ENCODE measurements at places on chromosomes 5 and 9.

GRCh38 chr9:78479441-78479840 lies 182.5 kb downstream of the PSAT1 start:
- DNase-seq, result no peak

GRCh38 chr9:35035851-35036701 lies 36.3 kb downstream of the VCP start:
- DNase-seq, result no peak

GRCh38 chr9:108468364-108468763 lies 387.4 kb downstream of the ACTL7B start:
- DNase-seq, result no peak

DNA sequence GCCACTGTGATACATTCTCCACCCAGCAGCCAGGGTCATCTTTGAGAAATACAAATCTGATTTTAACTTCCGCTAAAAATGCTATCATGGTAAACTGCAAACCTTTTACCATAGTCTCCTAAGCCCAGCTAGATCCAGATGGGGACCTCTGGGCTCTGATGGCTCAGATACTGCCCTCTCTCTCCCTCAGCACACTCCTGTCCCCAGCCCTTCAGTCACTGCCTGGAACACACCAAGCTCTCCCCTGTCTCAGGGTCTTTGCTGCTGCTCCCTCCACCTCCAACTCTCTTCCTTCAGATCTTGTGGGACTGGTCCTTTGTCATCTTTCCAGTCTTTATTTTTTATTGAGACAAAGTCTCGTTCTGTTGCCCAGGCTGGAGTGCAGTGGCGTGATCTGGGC lies 65.1 kb downstream of the SPRY4 start:
- DNase-seq, result no peak

- DNase-seq, result no peak
Observed at GRCh38 chr5:74034733-74035132, 408.7 kb downstream of the ARHGEF28 start.

GRCh38 chr9:105141146-105141975 lies 103.1 kb upstream of the SLC44A1 start:
- no peak for DNase-seq

- DNase-seq, result no peak
Observed at GRCh38 chr9:119318371-119318770, 50.9 kb downstream of the BRINP1 start.

- no peak for DNase-seq
Observed at GRCh38 chr5:17719592-17719991, 85.3 kb downstream of the TAF11L14 start.

- DNase-seq, result no peak
Observed at GRCh38 chr9:34458959-34459340, 345 bp downstream of the DNAI1 start.

GRCh38 chr5:55446640-55447351 lies 88.0 kb downstream of the PLPP1 start:
- DNase-seq, result no peak

- no peak for DNase-seq
Observed at GRCh38 chr5:180596668-180597231, 5.5 kb upstream of the SCGB3A1 start.

GRCh38 chr5:66884564-66885243 lies 288.5 kb downstream of the MAST4 start:
- DNase-seq, result no peak

GRCh38 chr5:148974642-148975327 lies 88.1 kb downstream of the SH3TC2 start:
- DNase-seq, result no peak

DNA sequence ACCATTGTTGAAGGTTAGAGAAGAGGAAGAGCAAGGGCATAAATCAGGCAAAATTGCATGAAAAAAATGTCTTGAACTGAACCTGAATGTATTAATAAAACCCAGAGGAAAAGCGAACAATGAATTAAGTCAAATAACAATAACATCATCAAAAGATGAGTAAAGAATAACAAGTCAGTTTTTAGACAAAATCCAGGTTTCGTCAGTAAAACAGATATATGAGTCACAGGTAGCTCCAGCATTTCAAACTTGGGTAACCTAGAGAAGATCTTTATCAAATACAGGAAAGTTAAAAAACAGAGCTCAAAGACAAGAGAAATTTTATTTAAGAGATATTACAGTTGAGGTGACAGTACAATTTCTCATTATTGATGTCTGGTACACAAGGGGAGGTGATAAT lies 332.4 kb downstream of the EFNA5 start:
- DNase-seq, result no peak

GRCh38 chr5:159877894-159878448 lies 38.3 kb upstream of the ADRA1B start:
- DNase-seq, result no peak

DNA sequence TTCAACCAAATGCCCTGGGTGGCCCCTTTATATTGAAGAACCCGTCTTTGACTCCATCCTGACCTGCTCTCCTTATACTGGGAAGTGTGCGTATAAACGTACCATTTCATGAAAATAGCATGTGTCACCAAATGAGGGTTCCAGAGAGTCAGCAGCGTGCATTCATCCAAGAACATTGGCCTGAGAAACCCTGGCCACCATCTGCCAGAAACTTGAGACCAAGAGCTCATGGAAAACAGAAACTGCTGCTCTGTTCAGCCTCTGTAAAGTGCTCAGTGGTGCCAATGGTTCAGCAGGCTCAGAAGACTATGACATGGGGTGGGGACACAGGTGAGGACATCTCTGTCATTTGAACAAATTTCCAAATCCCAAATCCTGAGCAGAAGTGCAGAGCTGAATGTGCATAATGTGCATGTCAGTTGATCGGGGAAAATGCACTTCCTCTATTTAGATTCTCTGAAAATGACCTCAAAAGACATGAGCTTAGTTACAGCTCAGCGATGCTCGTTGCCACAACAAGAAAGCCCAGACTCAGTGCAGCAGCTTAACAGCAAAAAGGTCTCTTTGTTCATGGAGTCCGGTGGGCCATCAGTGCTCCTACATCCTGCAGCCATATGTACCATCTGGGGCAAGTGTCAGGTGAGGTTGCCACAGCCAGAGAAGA lies 176.1 kb downstream of the ATPSCKMT start:
- no peak for DNase-seq

GRCh38 chr9:133113949-133114885 lies 6.8 kb downstream of the RALGDS start:
- DNase-seq, result no peak

DNA sequence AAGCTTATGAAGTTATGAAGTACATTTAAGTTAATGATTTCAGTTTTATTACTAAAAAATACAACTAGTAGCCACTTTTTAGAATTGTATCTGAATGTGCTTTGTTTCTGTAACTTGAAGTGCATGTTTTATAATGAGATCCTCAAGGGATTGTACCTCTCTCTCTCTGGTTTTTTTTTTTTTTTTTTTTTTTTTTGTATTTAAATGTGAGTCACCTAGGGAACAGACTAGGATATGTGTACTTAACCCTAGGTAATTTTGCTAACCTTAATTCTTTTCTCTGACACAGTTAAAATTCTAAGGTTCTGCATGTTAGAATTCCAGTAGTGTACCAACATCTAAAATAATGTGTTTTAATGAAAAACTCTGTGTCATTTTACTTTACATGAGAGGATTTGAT lies 59.5 kb downstream of the CDC42SE2 start:
- DNase-seq, result no peak

GRCh38 chr9:115118879-115119218 lies 892 bp upstream of the TNC start:
- peak; percentile 15 for DNase-seq

- peak; percentile 81 for DNase-seq
Observed at GRCh38 chr5:173324115-173325001, 3.9 kb downstream of the STC2 start.

DNA sequence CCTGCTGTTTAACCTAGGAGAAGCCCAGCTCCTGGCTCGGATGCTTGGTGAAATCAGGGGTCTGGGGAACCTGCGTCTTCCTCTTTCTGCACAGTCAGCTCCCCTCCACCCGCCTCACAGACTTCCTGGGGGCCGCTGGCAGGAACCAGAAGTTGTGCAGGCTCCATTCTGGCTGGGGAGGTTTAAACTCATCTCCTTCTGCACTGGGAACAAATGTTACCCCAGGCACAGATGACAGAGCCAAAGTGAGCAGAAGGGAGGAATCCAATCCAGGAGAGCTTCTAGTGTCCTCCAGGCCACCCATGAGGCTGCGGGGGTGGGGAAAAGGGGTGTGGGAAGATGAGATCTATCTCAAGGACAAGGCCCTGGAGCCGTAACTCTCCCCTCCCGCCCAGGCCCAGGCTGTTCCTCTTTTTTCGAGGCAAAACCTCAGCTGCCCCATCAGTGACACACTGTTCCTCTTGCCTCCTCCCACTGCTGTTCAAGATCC lies 31.2 kb downstream of the KCNMB1 start:
- no peak for DNase-seq

DNA sequence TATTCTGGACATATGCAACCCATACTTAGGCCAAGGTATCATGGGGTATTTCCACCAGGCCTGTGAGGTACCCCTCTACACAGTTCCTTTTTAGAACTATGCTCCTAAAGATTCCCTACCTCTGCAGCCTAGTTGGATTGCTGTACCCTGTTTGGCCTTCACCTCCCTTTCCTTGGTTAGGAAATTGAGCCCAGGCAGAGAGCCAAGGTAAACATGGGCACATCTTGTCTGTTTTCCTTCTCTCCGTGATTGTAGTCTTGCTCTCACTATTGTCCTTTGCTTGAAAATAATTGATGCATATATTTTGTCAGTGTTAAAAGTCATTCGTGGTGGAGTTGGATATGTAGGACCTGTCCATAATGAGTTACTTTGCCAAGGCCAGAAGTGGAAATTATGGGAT lies 26.7 kb downstream of the BDP1 start:
- DNase-seq, result peak; percentile 56

- DNase-seq, result no peak
Observed at GRCh38 chr5:151086905-151087360, 6.1 kb upstream of the TNIP1 start.

DNA sequence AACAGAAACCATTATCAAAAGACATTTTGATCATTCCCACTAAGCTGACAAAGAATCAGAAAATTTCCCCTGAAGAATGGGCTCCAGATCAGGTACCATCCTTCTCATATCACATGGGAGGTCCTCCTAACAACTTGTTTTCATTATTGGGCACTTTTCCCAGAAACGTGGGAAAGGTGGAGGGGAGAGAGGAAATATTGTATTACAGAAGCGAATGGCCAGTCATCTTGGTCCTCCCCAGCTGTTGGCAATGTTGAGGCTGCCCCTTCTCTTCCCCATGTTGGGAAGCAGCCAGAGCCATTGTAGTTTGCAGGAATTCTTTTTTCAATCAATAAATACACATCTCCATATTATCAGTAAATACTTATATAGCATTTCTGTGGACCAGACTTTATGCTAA lies 126.2 kb upstream of the ZNF608 start:
- peak; percentile 15 for DNase-seq

DNA sequence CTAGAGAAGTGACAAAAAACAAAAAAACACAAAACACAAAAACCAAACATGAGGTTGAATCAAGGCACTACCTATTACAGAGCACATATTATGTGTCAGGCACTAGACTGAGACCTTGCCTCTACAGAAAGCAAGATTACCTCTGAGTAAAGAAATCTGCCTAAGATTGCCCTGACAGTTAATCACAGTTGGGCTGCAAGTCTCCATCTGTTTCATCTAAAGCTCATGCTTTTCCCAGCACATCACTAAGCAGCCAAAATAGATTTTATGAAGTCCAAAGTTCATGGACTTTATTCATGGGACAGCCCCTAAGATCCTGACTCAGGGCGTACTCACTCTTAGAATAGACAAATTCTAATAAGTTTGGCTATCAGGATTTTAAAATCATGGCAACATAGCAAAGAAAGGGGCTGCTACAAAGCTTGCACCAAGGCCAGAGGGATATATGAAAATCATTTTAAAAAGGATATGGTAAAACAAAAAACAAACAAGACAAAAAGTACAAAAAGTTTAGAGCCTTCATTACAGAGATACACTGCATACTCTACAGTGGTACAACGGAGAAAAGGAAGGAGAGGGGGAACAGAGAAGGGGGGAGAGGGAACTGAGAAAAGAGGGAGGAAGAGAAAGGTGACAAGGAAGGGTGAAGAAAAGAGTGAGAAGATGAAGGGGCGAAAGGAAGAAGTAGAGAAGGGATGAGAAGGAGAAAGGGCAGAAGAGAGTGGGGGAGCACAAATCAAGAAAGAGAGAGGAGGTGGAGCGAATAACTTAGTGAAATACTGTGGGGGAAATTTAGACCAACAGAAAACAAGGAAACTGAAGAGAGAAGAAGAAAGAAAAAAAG lies 58.2 kb downstream of the RICTOR start:
- DNase-seq, result no peak

- DNase-seq, result peak; percentile 55
Observed at GRCh38 chr9:36023260-36024048, 13.3 kb upstream of the RECK start.

DNA sequence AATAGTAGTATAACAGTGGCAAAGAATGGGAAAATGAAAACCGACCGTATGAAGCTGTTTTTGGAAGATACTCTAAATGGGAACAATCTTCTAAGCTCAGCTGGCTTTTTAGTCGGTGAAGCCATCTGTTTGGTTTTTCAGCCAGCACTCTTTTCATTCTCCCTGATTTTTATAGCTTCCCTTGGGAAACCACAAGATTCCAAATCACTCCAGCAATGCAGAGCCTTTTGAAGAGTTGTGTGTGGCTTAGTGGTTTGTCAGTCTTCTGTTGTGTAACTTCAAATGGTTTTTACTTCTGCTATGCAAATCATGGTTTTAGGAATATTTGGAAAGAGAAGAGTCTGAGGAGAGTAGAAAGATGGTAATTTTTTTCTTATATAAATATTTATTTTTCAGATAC lies 180.7 kb downstream of the KDM4C start:
- DNase-seq, result no peak

- no peak for DNase-seq
Observed at GRCh38 chr5:121681229-121681855, 170.3 kb upstream of the FTMT start.

All from NCI-H1105 (cell line).